ENCODE measurements at places on chromosomes 13 and 19.

GRCh38 chr13:92315265-92315664, 911.3 kb upstream of the GPC6 start:
- DNase-seq, result no peak

- no peak for DNase-seq
Measured at GRCh38 chr19:41929536-41930071, 1.4 kb upstream of the ERFL start.

DNA sequence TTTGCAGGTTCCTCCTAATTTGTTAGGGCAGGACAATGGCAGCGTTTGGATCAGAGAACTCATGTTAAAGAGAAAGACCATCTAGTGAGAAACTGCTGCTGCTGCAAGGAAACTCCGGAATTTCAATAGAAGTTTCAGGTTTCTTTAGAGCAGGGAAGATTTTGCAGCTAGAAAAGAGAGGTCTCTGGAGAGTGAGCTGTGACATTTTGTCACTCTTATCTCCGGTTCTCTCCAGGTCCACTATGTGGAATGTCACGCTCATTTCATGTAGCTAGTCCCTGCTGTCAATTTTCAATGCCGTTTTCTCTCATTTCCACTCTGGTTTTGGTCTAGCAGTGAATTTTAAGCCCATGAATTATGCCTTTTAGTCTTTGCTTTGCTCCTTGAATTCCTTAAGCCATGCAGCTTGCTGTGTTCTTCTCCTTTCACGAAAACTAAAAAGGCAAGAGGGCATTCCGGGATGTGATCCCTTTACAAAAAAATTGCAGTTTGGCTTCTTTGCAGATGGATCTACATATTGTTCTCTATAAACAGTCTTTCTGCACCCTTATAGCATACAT, 46.7 kb upstream of the POSTN start:
- no peak for DNase-seq

GRCh38 chr13:23806874-23807526, 82.2 kb downstream of the MIPEP start:
- DNase-seq, result no peak

DNA sequence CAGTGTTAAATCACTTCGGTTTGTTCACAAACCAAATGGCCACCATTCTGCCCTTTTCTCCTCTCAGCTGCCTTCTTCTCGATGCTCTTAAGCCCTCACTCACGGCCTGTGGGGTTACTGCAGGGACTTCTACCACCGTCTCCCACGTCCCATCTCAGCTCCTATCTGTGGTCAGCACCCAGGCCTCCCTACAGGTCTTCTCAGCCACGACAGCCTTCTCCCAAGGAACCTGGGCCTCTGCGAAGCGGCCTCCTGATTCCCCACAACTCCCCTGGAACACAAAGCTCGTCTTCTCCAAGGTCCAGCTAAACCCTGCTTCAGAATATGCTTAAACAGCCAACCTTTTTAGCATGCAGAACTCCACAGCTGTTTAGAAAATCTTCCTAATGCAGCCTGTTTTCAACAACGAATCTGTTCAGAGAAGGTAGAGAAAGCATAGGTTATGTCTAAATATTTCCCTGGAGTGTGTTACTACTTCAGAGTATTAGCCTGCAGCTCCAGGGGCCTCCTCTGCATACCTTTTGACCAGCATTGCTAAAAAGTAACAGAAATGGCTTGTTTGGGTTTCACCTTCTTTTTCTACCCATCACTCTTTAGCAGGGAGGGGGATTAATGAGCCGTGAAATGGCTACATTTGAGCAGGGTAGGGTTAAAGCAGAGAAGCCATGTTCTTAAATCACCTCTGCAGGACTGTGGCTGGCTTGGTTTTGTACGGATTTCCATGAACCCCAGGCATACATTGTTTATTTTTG, 104.0 kb downstream of the COL4A2 start:
- no peak for DNase-seq

GRCh38 chr13:34864671-34865070, 77.4 kb upstream of the NBEA start:
- peak; percentile 21 for DNase-seq

DNA sequence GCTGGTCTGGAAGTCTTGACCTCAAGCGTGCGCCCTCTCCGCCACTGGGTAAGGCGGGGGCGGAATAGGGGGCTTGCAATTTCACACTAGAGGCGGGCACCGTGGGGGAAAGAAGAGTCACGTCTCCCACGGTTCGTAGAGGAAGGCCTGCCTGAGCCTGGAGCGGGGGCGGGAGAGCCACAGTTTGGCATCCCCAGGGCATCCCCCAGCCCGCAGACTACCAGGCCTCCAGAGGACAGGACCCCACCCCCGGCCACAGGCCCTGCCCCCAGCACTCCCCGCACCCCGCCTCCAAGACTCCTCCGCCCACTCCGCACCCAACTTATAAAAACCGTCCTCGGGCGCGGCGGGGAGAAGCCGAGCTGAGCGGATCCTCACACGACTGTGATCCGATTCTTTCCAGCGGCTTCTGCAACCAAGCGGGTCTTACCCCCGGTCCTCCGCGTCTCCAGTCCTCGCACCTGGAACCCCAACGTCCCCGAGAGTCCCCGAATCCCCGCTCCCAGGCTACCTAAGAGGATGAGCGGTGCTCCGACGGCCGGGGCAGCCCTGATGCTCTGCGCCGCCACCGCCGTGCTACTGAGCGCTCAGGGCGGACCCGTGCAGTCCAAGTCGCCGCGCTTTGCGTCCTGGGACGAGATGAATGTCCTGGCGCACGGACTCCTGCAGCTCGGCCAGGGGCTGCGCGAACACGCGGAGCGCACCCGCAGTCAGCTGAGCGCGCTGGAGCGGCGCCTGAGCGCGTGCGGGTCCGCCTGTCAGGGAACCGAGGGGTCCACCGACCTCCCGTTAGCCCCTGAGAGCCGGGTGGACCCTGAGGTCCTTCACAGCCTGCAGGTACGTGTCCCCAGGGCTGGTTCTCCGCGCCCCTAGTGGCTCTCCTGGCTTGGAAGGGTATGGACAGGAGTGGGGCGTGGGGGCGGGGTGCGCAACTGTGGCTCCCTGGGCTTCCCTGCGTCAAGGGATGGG, at the start of gene ANGPTL4:
Gene ANGPTL4, plus strand, starts transcription at position 353 of the 969 bp plus-strand sequence. Its CDS starts 167 bp downstream, at position 520.
- peak; percentile 75 for DNase-seq
